ENCODE measurements at places on chromosomes 6 and 20.

GRCh38 chr20:891058-891705 lies 25.0 kb downstream of the ANGPT4 start:
- no peak for DNase-seq

GRCh38 chr20:17171746-17172280 lies 55.0 kb upstream of the PCSK2 start:
- no peak for DNase-seq

DNA sequence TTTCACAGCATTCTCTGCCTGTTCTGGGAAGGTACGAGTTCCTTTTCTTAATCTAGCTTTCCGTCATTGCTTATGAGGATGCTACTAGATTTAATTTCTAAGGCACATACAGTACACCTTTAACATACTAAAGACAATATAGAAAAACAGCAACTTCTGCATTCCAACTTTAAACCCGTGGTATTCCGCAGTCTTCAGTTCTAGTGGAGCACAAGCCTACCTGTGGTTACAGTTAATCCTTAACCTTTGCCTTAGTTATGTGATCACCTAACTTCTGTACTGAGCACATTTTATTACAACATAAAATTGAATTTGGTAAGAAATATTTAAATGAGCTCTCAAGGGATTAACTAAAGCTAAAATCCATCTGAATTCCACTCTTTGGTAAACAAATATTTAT lies 289.5 kb downstream of the BTBD9 start:
- no peak for DNase-seq

GRCh38 chr6:43671801-43672690 lies 15.5 kb downstream of the MRPS18A start:
- DNase-seq, result no peak

DNA sequence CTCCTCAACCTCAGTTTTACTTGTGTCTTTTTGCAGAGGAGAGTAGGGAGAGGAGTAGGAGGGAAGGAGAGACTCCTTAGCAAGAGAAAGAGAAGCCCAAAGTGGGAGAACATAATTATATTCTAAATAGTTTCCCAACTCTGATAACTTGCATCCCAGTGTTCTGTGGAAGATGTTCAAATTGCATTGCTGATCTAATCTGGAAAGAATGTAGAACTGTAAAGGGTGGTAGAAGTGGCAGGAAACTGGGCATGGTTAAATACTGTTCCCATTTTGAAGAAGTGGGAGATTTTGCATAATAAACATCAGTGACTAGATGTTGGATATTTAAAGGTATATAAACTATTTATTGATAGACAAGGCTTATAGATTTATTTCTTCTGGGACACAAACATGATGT lies 42.6 kb upstream of the HMGN3 start:
- DNase-seq, result no peak

GRCh38 chr6:80991316-80991715 lies 761.2 kb downstream of the TENT5A start:
- DNase-seq, result no peak

Data from stimulated activated CD8-positive, alpha-beta memory T cell treated with anti-CD3 and anti-CD28 coated beads, Interleukin-15, amount 100 ng/mL, for 4 hours (primary cell).